Right atrium auricular region (tissue), 2 donors: ENCODE measurements at places on chromosomes 1 and 21. TPM values are rescaled to one million over a fixed set of nuclear protein-coding genes. Genes with fewer than 3 reads are reported as not detected.

Gene TSHB
- total RNA-seq: not detected

Gene DAB1
- total RNA-seq: 0.19 TPM

Gene PAQR7
- 0.85 TPM for total RNA-seq

Gene NCMAP
- 0.16 TPM for total RNA-seq

Gene FBXO2
- total RNA-seq: 16.7 TPM

Gene NTMT2
- total RNA-seq: not detected

Gene CFHR1
- total RNA-seq: not detected

Gene RNU1-2
- not detected for total RNA-seq

Gene F13B
- not detected for total RNA-seq

Gene CA6
- total RNA-seq: not detected

Gene AMY1B
- not detected for total RNA-seq

Gene PWP2
- total RNA-seq: 3.1 TPM

Gene MANEAL
- 1.0 TPM for total RNA-seq

Gene KPRP
- not detected for total RNA-seq

Gene MAP3K6
- total RNA-seq: 42.1 TPM

Gene EPHA8
- not detected for total RNA-seq

Gene SLC45A1
- 3.0 TPM for total RNA-seq

Gene AMY2B
- 25.1 TPM for total RNA-seq

Gene CCDC28B
- 11.2 TPM for total RNA-seq

Gene RNU1-3
- not detected for total RNA-seq

Gene SPRR2F
- total RNA-seq: 2.8 TPM

Gene OR2L2
- total RNA-seq: not detected

Gene FABP3
- 3,211 TPM for total RNA-seq

Gene HUNK
- total RNA-seq: 0.20 TPM

Gene REN
- total RNA-seq: 0.83 TPM

Gene TTC22
- 0.70 TPM for total RNA-seq

Gene NBPF10
- total RNA-seq: 0.67 TPM

Gene OR2T29
- not detected for total RNA-seq

Gene LCE1D
- total RNA-seq: not detected

Gene C1orf167
- total RNA-seq: 1.7 TPM

Gene HPDL
- total RNA-seq: not detected

Gene RPTN
- total RNA-seq: not detected

Gene NR5A2
- total RNA-seq: 0.63 TPM
